ENCODE measurements at places on chromosomes 2 and 18.

DNA sequence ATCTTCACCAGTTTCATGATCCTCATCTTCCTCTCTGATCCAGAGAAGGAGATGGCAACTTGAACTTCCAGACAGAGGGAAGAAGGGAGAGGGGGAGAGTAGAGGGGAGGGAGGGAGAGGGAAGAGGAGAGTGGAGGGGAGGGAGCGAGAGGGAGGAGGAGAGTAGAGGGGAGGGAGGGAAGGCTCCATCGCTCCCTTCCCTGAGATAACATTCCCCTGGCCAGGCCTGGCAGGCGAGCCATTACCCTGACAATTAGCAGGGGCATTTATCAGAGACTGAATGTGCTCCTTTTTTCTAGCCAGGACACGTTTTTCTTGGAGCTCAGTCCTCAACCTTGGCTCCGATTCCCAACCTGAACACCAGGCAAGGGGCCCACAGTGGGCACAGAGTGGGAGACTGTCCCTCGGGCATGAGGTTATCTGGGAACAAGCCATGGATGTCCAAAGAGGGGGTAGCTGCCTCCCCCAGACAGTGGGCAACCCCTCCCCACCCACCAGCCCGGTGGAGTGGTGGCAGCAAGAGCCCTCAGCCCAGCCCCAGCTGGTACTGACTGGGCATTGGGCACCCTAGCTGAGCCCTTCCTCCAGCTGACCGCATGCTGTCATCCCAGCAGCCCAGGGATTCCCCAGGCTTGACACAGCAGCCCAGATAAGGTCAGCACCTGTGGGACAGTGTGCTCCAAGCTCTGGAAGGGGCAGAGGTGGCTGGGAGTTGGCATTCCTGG lies 81.8 kb downstream of the TNS1 start:
- DNase-seq = no peak

- DNase-seq = no peak
Measured at GRCh38 chr2:38590053-38590452, 12.7 kb downstream of the HNRNPLL start.

GRCh38 chr2:83471655-83472054 lies 987.4 kb downstream of the SUCLG1 start:
- DNase-seq = no peak

GRCh38 chr2:163171786-163172530 lies 333.4 kb upstream of the KCNH7 start:
- no peak for DNase-seq

- DNase-seq = no peak
Measured at GRCh38 chr2:46257476-46257875, 39.7 kb upstream of the EPAS1 start.

GRCh38 chr18:68796936-68797690 lies 767 bp upstream of the CCDC102B start:
- DNase-seq = no peak

DNA sequence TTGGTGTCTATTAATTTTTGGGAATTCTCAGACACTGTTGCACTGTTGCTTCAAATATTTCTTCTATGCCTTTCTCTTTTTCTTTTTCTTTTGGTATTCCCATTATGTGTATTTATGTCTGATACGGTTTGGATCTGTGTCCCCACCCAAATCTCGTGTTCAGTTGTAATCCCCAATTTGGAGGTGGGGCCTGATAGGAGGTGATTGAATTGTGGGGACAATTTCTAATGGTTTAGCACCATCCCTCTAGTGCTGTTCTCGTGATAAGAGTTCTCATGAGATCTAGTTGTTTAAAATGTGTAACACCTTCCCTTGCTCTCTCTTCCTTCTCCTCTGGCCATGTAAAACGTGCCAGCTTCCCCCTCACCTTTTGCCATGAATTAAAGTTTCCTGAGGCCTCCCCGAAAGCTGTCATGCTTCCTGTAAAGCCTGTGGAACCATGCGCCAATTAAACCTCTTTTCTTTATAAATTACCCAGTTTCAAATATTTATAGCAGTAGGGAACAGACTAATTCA lies 26.8 kb downstream of the EHBP1 start:
- no peak for DNase-seq

DNA sequence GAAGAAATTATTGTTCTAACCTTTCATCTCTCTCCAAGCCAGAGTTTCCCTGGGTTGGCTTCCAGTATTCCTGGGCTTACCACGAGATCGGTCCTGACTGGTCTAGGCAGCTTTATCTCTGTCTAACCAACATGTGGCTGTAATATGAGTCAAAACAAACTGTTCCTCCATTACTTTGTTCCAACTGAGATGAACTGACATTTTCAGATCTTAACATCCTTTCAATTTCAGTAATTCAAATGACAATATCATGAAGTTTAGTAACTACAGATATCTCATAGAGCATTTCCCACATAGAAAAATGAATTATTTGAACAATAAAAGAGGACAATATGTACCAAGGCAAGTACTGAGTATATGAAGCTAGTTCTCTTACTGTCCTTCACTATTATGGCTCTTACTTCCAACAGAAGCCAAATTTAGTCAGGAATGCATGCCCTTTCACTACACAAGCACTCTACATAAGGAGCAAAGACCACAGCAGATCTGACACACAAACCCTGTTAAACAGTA lies 15.5 kb downstream of the SLC25A12 start:
- DNase-seq = no peak

DNA sequence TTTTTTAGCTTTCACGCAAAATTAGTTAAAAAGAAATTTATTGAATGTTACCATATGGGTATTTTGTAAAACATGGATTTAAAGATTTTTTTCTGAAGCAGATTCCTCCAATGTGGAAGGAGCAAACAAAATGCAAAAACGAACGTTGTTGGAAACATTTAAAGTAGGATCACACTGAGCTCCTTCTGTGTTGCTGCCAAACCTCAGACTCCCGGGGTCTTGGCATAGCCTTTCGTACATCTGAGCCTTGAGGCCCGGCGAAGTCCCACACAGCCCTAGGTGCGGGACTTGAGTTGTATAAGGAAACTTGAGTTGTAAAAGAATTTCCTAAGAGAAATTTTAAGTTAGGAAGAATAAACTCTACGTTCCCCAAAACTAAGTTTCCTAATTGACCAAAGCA lies 52.0 kb upstream of the CD226 start:
- DNase-seq = no peak

DNA sequence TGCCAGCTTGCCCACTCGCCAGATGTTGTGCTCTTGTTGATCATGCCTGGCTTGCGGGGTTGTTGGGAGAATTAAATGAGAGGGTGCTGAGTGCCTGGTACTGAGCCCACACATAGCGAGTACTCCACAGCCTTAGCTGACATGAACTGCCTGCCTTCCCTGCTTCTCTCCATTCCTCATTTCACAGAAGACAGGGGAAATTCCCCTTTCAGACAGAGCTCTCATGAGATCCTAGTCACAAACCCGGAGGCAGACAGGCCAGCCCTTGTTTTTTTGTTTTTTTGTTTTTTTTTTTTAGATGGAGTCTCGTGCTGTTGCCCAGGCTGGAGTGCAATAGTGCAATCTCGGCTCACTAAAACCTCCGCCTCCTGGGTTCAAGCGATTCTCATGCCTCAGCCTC lies 17.1 kb upstream of the DNMT3A start:
- DNase-seq = no peak

- no peak for DNase-seq
Measured at GRCh38 chr18:10269261-10269660, 185.2 kb upstream of the APCDD1 start.

DNA sequence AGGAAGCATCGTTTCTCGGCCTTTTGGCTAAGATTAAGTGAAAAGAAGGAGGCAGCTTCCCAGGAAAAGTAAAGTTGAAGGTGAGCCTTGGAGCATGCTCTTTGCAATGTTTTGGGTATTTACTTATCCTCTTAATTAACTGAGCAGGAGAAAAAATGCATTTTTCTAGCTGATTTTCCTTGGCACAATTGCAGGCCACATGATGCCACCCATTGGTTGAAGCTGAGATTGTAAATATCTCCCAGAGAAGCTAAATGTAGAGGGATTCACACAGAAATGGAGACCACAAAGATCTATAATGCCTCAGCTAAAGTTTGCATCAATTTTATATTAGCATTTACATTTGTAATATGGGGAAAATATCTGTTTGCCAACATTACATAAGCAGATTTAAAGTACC lies 294.1 kb downstream of the KCNS3 start:
- no peak for DNase-seq

GRCh38 chr2:41966431-41966893 lies 81.4 kb upstream of the PKDCC start:
- DNase-seq = no peak

DNA sequence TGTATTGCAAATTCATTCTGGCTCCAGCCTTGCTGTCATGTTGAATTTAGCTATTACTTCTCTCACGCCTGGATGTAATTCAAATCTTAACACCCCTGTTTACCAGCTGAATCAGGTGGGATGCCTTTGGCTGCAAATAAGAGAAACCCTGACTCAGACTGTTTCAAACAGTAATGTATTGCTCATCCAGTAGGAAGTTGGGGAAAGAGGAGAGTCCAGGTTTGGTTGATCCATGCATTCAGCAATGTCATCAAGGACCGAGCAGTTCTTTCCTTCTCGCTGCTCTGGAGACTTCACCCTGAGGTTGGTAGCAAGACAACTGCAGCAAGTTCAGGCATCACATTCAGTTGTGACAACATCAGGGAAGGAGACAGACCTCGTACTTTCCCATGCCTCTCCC lies 6.4 kb upstream of the DARS1 start:
- DNase-seq = no peak

DNA sequence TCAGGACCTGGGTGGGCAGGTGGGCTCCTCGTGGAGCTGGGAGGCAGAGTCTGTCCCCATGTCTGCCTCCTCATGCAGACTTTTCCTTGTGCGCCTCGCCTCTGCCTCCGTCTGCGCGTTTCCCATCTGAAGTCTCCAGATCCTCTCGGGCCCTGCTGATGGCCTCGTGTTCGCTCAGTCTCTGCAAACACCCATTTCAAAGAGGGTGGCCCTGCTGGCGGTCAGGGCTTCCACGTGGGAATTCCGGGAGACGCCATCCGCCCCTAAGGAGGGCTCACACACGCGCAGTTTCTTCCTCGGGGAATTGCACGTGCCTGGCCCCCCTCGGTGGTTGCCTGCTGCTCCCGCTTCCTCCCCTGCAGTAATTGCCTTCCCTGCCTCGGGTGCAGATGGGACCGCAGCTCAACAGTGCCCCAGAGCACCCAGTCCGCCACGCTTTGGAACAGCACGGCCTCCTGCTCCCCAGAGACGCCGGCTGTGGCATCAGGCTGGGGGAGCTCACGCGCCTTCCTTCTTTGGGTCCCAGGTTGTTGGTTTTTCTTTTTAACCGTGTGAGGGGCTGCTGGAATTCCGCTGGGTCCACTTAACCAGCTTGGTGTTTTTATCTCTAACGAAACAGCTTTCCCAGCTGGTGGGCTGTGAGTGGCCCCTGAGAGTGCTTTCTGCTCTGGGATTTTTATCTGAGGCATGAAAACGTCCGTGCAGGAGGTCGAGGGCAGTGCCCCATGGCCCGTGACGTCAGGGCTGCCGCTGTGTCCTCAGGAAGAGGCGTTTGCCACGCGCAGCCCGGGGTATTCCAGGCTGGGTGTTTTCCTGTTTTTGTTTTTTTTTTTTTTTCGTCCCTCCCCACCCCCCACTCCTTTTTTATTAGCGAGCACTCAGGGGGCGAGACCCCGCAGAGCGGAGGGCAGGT lies 16.1 kb downstream of the NFATC1 start:
- no peak for DNase-seq

Data from GDM1 (cell line).